Activated T-cell treated with anti-CD3 and anti-CD28 coated beads, Interleukin-2, amount 50 U/mL, for 72 hours (primary cell): ENCODE measurements at places on chromosomes 7 and 10. TPM values are rescaled to one million over a fixed set of nuclear protein-coding genes. Genes with fewer than 3 reads are reported as not detected.

The STN1 gene
- 52.0 TPM for total RNA-seq

The ACTL6B gene
- not detected for total RNA-seq

The CDHR1 gene
- 2.2 TPM for total RNA-seq

DNA sequence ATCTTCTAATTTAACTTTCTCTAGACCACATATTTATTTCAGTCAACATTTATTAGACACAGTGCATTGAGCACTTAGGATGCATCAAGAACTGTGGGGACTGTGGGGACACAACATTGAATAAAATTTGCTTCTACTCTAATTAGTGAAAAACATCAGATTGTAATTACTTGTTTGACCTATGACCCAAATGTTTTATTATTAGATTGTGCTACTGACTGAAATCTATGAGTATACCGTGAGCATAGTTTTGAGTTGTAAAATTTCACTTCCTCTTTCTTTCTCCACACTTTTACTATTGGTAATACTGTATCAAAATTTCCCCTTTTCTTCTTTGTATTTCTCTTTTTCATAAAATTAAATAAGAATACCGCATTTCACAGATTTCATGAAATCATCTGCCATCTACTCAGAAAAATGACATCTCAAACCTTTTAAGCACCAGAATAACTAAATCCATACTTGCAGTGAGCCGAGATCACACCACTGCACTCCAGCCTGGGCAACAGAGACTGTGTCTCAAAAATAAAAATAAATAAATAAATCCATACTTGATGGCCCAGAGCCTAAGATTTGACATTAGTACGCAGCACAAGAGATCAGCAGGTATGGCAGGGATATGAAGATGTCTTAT, 25.4 kb upstream of the INPP5F start:
- no peak overlapping the region for H3K4me3 ChIP-seq
- no peaks in the 10 kb centered on the region for H3K27me3 ChIP-seq
- peaks cover 20% of the 10 kb centered on the region for H3K36me3 ChIP-seq
- DNase-seq = no peak
- H3K4me1 ChIP-seq = peaks cover 51% of the 10 kb centered on the region

GRCh38 chr7:78959477-78959876, 494.0 kb downstream of the MAGI2 start:
- H3K4me3 ChIP-seq = no peak overlapping the region
- no peaks in the 10 kb centered on the region for H3K4me1 ChIP-seq
- H3K36me3 ChIP-seq = no peaks in the 10 kb centered on the region
- H3K27ac ChIP-seq = no peak overlapping the region
- no peak for DNase-seq
- no peaks in the 10 kb centered on the region for H3K27me3 ChIP-seq

DNA sequence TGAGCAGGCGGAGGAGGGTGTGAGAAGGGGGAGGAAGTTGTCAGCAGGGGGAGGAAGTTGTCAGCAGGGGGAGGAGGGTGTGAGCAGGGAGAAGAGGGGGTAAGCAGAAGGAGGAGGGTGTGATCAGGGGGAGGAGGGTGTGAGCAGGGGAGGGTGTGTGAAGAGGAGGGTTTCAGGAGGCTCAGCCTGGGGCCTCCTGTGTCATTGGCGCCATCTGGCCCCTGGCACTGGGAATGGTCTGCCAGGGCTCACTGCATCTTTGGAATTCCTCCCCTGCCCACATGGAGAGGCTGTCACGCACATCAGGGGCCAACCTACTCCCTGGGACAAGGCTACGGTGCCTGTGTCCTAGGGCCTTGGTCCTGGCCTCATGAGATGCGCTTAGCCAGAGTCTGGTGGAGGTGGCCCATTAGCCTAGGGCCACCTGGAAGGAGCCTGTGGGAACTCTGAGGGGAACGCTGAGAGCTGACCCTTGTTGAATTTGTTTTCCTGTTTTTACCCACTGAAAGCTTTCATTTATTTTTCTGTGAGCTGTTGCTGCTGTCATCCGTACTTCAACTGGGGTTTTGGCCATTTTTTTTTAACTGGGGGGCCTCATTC, 18.0 kb downstream of the CAMK2B start:
- peak; percentile 15 for DNase-seq
- H3K36me3 ChIP-seq = no peaks in the 10 kb centered on the region
- H3K4me1 ChIP-seq = no peaks in the 10 kb centered on the region
- no peak overlapping the region for H3K4me3 ChIP-seq

- no peaks in the 10 kb centered on the region for H3K27me3 ChIP-seq
- H3K4me1 ChIP-seq = no peaks in the 10 kb centered on the region
- DNase-seq = no peak
- no peak overlapping the region for H3K27ac ChIP-seq
These were observed 741.2 kb upstream of the ZWINT start for GRCh38 chr10:57102236-57102635.

DNA sequence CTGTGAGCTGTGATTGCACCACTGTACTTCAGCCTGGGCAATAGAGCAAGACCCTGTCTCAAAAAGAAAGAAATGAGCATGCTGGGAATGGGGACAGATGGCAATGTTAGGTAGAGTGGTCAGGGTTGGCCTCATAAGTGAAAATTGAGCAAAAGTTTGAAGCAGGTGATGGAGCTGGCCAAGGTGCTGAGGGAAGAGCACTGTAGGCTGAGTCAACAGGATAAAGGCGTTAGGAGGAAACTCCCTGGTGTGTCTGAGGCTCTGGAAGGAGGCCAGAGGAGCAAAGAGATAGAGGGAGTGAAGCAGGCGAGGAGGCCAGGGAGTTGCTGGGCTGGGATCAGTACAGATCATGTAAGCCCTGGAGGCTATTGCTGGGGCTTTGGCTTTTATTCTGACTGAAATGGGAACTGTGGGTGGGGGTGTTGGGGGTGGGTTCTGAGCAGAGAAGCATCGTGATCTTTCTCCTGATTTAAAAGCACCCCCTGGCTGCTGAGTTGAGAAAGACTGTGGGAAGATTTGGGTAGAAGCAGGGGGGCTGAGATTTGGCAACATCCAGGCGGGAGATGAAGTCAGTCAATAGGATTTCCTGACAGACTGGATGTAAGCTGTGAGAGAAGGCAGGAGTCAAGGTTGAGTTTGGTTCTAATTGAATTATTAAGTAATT, 52.5 kb upstream of the VKORC1L1 start:
- no peak for DNase-seq
- H3K27ac ChIP-seq = no peak overlapping the region
- no peaks in the 10 kb centered on the region for H3K27me3 ChIP-seq
- H3K36me3 ChIP-seq = no peaks in the 10 kb centered on the region
- no peaks in the 10 kb centered on the region for H3K4me1 ChIP-seq
- no peak overlapping the region for H3K4me3 ChIP-seq

GRCh38 chr10:99658622-99659030, 683 bp upstream of the ENTPD7 start:
- peak overlapping the region; percentile 91 for H3K4me3 ChIP-seq
- peaks cover 34% of the 10 kb centered on the region for H3K4me1 ChIP-seq
- peaks cover 23% of the 10 kb centered on the region for H3K27me3 ChIP-seq
- H3K36me3 ChIP-seq = no peaks in the 10 kb centered on the region
- peak; percentile 82 for DNase-seq
- H3K27ac ChIP-seq = peak overlapping the region; percentile 94
